Lung (tissue), 17 donors: ENCODE measurements at places on chromosomes 1 and 21. TPM values are rescaled to one million over a fixed set of nuclear protein-coding genes. Genes with fewer than 3 reads are reported as not detected.

DNA sequence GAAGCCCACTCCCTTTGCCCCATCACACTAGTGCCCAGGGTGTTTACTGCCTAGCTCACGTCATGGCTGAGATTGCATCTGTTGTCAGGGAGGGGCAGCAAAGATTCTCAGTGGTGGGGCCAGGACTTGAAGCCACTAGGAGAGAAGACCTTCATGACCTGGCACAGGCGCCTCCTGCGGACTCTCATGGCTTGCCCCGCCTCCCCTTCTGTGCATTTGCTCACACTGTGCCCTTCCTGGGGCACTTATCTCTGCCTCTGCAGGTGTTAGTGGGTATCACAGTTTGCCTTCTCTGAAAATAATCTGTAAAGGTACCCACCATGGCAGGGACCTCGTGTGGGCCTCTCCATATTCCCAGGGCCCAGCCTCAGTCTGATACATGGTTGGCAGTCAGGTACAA lies 20.1 kb downstream of the PTPRU start:
- H3K4me3 ChIP-seq: no peak overlapping the region
- DNase-seq: no peak
- no peaks in the 10 kb centered on the region for H3K27me3 ChIP-seq
- H3K4me1 ChIP-seq: no peaks in the 10 kb centered on the region

DNA sequence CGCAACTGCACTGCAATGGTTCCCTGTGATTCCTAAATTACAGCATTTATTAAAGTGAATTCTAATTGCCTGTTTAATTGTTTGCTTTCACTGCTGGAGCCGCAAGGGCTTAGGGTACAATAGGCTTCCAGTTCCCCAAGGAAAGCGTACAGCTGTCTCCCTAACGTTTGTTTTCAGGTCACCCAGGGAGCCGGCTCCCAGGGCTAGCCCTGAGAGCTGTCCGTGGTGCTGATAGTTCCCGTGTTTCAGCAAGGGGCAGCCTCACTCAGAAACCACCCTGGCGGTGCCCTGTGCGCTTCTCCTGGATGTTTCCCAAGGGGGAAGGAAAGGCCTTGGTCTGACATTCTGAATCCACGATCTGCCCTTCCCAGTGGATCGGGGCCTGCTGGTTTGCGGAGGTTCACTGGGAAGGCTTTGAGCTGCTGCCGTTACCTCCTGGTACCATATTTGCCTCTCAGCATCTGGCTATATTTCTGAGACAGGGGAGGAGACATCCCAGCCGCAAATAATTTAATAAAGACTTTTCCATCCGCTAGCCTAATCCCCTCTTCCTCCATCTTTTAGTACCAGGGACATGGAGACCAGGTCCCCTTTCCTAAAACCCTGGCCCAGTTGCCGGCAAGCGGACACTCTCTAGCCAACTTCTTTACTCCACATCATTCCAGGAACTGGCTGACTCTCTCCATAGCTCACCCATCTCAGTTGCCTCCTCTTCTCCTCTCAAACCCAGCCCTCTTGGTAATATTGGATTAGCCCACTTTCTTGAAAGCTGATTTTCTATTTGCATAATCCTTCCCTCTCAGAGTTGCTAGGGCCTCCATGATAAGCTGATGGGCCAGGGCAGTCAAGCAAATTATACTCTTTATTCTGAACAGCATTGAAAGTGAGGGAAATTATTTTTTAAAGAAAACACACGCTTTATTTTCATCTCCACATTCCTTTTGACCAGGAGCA lies 149.0 kb downstream of the IGSF21 start:
- no peaks in the 10 kb centered on the region for H3K36me3 ChIP-seq
- no peaks in the 10 kb centered on the region for H3K27me3 ChIP-seq
- H3K4me3 ChIP-seq: no peak overlapping the region
- no peaks in the 10 kb centered on the region for H3K4me1 ChIP-seq

DNA sequence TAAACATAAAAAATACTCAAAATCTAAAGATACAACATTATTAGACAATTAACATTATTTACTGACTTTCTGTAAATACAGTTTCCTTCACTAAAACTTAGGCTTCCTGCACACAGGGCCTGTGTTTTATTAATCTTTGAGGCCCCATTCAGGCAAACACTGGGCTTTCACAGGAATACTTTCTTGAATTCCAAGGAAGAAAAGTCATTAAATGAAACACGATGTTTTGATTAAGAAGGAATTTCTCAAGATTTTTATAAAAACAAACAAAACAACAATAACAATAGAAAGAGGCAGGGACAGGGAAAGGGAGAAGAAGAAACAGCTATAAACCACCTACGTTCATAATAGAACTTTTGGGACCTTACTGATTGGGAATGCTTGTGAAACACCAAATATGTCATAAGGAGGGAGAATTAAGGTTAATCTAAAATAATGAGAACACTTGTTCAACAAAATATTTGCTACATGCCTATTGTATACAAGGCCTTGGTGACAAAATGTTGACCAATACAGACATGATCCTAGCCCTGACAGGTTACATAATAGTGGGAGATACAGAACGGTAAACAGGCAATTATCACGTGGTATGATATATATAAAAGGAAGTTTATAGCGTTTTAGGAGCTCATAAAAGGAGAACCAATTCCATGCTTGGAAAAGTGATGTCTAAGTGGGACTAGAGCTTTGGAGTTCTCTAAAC lies 3.6 kb downstream of the DDAH1 start:
- H3K4me3 ChIP-seq: no peak overlapping the region
- no peak for DNase-seq
- peaks cover 3% of the 10 kb centered on the region for H3K4me1 ChIP-seq
- no peaks in the 10 kb centered on the region for H3K27me3 ChIP-seq

GRCh38 chr1:36148821-36149236 lies 457 bp downstream of the TRAPPC3 start:
- peak overlapping the region; percentile 63 for H3K4me3 ChIP-seq
- no peaks in the 10 kb centered on the region for H3K27me3 ChIP-seq
- peak overlapping the region; percentile 90 for H3K27ac ChIP-seq
- DNase-seq: no peak

GRCh38 chr1:150034336-150034735 lies 23.8 kb upstream of the OTUD7B start:
- no peak overlapping the region for H3K4me3 ChIP-seq
- no peak for DNase-seq
- no peak overlapping the region for H3K27ac ChIP-seq

The HES3 gene
- total RNA-seq: not detected

DNA sequence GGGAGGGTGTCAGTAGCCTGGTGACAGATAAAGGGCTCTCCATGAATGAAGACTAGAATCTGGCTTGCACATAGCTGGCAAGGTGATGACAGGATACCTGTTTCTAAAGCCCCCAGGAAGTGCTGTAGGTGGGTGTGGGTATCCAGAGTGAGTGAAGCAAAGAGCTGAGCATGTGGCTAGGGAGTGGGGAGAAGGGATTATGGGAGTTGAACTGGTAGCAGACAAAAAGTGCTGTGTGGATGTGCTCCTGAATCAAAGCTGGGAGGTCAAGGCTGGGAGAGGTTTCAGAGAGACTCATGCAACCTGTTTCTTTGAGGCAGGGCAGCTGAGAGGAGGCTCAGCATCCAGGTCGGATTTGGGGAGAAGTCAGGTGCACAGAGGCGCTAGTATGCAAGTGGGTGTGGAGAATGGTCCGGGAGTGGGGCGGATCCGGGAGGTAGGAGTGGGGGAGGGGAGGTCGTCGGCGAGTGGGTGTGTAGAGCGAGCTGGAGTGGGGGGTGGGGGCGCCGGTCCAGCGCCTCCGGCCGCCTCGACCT lies 600 bp downstream of the ASTN1 start:
- no peak overlapping the region for H3K4me3 ChIP-seq
- H3K27ac ChIP-seq: no peak overlapping the region
- DNase-seq: no peak

- H3K4me3 ChIP-seq: no peak within 1 kb of the TSS
- peak; percentile 72 for DNase-seq
- no peaks in the 10 kb centered on the region for H3K36me3 ChIP-seq
- peak within 1 kb of the TSS; percentile 4 for H3K27ac ChIP-seq
- peaks cover 31% of the 10 kb centered on the region for H3K4me1 ChIP-seq
Measured at GRCh38 chr1:178870944-178871343, at the start of gene ANGPTL1. Gene ANGPTL1 (minus strand): TSS chr1:178871077. CDS start chr1:178865776, 5,301 bp downstream.

The CLCNKA gene
- 1.3 TPM for total RNA-seq

DNA sequence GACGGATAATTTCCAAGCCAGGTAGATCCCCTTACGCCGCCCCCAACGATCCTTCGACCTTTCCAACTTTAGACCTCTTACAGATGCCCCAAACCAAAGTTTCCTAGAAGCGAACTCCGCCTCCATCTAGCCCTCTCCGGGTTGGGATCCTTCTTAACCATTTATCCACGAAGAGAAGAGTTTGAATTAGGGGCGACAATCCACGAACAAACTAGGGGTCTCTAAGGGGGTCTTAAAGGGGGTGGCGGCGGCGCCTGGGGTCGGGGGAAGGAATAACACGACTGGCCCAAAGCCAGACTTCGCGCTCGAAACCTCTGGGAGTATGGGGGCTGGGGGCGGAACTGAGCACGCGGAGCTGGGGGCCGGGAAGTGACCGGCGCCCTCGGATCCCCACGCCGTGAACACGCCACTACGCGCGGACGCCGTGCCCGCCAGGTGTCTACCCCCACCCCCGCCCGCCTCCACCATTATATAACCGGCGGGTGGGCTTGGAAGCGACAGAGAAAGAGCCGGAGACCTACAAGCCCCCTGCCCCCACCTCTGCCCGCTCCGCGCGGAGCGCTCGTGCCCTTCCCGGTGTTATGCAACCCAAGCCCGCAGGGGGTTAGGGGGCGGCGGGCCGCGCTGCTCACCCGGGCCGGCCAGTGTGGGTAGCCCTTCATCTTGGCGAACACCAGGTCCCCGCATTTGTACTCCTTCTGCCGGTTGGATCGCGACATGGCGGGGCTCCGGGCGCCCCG lies 594 bp downstream of the HDGF start:
- H3K4me1 ChIP-seq: peaks cover 52% of the 10 kb centered on the region
- no peaks in the 10 kb centered on the region for H3K27me3 ChIP-seq
- peak overlapping the region; percentile 83 for H3K4me3 ChIP-seq
- H3K27ac ChIP-seq: peak overlapping the region; percentile 92

The SRSF11 gene
- 331 TPM for total RNA-seq
